ENCODE measurements at places on chromosomes 1 and 21.
A peak's percentile ranks its signal among the peaks of the same experiment; 100 is the strongest.

DNA sequence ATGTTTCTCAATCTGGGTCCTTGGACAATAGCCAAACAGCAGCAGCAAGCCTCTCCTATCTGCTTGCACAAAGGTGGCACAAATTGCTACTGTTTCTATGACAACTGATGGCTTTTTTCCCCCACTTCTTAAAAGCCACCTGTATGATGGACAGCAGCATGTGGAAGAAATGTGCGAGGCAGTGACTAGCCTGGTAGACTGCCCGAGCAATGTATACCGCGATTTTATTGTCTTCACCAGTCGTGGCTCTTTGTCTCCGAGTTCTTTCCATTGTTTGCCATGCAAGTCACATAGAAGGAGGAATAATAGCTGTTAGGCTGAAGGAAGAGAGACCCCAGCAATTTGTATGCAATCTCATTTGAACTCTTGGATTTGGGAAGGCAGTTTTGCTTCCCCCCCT lies 79.4 kb downstream of the S1PR1 start:
- no peak for DNase-seq

- DNase-seq = no peak
Observed at GRCh38 chr1:212514782-212515181, 82.1 kb downstream of the NENF start.

GRCh38 chr21:42041711-42042110 lies 29.4 kb upstream of the UMODL1 start:
- DNase-seq = no peak

GRCh38 chr21:22536509-22536908 lies 1538.3 kb downstream of the NCAM2 start:
- no peak for DNase-seq

DNA sequence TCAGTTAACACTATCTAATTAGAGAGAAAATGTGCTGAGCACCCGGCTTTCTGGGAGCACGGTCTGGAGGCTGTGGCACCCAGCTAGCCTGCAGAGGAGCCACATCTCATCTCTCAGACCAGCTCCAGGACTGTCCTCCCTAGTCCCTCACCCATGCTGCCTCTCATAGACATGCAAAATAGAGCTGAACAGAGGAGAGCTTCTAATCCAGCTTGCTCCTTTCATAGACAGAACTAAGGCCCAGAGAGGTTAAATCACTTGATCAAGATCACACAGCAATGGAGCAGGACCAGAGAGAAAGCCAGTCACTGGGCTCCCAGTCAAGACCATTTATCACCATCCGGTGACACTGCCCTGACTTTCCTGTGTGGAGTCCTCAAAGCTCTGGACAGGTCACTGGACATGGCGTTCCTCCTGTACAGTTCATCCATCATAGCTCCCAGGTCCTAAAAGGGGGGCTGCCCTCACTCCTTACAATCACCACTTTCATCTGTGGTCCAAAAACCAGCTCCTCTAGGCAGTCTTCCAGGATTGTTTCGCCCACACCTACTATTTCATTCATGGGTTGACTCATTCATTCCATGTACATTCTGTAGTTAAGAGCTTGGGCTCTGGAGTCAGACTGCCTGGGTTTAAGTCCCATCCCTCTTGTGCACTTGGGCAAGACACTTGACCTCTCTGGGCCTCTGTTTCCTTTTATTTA lies 8.8 kb upstream of the CAMK2N1 start:
- DNase-seq = no peak

GRCh38 chr1:214351551-214352277 lies 70.8 kb downstream of the SMYD2 start:
- no peak for DNase-seq

DNA sequence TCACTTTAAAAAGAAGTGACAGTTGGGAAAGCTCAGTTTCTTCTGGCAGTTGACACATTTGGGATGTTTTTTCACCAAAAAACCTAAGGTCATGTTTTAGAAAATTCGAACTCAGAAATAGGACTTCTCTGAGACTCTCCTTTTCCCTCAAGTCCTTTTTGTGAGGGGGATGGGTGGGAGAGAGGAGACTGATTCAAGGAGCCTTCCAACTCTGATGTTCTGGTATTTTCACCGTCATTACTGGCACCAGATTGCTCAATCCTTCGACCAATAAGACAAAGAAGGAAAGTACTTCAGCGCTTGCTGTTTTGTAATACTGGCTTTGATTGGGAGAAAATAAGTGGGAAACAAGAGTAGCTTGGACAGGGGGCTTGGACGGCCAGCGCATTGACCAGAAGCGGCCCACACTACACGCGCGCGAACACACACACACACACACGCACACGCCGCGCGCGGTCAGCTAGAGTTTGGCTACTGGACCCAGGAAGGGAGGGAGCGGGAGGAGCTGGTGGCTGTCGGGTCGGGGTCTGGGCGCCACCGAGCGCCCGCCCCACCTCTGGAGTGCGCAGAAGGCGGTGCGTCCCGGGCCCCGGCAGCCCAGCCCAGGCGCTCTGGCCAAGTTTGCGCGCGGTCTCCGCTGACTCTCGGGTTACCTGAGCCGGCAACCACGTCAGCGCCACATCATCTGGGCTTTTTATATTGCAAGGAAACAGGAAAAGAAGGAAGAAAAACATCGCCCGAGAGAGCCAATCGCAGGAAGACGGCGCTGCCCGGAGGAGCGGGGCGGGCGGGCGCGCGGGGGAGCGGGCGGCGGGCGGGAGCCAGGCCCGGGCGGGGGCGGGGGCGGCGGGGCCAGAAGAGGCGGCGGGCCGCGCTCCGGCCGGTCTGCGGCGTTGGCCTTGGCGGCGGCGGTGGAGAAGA lies at the start of gene KCNK1:
Gene KCNK1 (plus strand): TSS at position 855 of the 921 bp plus-strand sequence. CDS start 66 bp downstream, at position 921.
- peak; percentile 77 for DNase-seq

DNA sequence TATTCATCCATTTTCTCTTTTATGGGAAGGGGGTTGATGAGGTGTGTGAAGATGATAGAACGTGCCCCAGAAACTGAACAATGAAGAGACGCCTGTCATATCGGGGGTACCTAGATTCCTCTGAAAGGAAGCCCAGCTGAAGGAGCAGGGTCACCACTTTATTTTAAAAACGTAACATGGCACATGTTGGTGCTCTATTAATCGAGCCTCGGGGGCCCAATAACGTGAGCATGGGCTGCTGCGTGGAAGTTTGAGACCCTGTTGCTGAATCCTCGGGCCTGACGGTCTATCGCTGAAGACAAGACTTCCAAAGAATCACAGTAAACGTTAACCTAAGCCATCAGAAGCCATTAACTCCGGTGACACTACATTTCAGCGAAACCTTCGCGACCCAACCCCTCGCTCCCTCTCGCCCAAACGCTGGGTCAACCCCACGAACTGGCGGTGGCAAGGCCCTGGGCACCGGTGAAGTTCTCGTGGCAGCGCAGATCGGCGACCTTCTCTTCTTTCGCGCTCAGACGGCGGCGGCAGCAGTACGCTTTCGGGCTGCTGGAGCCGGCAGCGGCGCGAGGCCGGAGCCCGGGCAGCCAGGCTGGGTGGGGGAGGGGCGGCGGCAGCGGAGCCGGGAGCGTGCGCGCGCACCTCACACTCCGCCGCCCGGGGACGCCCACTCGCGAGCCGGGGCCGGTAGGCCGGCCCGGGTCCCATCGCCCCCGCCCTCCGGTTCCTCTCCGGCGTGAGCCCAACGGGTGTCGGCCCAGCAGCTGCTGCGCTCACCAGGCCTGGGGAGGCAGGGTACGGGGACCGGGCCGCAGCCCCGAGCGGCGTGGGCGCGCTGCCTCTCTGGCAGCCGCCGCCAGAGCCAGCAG lies 838 bp upstream of the MAN1A2 start:
- peak; percentile 90 for DNase-seq

GRCh38 chr1:16087733-16088132 lies 14.3 kb upstream of the FAM131C start:
- no peak for DNase-seq

DNA sequence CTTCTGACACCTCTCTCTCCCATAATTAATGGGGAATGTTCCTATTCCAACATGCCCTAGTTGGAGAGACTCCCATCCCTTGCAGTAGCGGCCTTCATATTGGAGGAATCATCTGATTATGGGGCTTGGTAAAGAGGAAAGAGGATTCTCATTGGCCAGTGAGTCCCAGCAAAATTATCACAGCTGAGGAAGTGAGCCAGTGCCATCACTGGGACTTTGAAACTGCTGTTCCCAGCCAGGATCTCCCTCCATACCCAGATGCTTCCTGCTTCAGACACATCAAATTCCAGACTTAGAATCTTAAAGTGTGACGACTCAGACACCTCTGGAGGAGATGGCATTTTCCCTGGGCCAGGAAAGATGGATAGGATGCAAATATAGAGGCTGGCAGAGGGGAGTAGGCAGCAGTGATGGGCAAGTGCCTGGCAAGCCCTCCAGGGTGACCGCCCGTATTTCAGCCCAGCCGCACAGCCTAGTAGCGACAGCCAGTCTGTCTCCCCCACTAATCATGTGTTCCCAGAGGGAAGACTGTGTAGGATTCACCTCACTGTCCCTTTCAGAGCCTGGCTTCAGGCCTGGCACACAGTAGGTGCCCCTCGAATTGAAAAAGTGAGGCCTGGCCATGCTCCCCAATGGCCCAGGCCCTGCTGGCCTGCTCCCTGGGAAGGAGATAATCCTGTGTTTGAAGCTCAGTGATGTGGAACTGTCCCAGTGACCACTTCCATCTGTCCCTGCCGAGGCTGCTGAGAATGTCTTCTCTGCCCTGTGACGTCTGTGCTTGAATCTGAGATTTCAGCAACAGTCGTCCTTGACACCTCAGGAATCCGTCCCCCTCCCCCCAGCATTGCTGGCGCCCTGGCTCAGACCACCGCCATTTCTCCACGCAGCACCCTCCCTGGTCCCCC lies 41.2 kb upstream of the MAGOH start:
- no peak for DNase-seq

DNA sequence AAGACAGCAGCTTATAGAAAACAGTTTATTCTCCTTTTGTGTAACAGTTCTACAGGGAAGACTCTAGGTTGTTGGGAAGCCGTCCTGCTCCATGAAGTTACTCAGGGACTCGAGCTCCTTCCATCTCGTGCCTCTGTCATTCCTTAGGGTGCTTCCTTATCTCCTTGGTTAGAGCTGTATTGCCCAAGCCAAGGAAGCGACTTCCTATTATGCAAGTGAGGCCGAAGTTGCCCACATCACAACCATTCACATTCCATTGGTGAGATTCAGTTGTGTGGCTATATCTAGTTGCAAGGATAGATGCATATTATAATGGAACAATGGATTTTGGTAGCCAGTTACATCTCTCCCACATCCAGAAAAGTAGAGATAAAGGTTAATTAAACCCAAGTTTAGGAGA lies 9.0 kb downstream of the GSTM5 start:
- no peak for DNase-seq

DNA sequence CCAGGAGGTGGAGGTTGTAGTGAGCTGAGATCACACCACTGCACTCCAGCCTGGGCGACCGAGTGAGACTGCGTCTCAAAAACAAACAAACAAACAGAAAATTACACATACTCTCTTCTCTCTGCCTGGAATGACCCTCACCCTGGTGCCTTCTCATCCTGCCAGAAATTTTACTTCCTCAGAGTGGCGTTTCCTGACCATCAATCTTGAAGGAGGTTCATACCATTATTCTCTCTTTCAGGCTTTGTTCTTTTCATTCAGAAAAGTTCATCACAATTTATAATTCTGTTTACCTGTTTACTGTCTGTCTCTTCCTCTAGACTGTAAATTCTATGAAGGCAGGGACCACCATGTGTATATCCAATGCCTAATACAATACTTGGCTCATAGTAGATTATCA lies 79.3 kb downstream of the RPS6KA1 start:
- DNase-seq = no peak

DNA sequence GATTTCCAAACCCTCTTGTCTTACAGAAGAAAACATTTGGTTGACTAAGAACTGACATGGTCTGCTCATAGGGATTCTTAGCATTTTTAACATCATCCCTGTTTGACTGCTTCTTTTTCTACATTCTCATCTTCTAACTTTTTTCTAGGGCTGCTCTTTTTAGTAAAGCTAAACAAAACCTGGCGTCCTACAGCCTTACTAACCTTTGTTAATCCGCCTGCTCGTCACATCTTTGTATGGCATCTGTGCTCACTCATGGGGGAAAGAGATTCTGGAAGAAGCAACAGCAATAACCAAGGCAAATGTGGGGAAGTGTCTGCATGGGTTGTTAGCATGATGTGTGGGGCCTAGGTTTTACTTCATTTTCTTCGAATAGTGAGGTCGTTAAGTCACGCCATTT lies 92.0 kb downstream of the KIF1B start:
- no peak for DNase-seq

GRCh38 chr1:18723206-18723605 lies 92.6 kb downstream of the PAX7 start:
- no peak for DNase-seq

DNA sequence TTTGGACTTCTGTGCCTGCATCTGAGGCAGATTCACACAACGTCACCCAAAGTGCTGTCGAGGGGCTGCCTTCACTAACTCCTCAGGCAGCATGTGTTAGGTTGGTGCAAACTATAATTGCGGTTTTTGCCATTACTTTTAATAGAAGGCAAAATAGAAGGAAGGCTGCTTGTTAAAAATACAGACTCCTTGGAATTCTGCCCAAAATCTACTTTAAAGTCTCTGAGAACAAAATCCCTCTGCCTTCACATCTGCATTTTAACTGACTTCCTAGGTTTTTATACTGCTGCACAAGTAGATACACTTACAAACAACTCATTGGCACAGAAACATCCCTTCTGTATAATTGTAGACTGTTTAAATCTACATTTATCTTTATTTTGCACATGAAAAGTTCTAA lies 41.3 kb upstream of the SLC19A2 start:
- DNase-seq = no peak

DNA sequence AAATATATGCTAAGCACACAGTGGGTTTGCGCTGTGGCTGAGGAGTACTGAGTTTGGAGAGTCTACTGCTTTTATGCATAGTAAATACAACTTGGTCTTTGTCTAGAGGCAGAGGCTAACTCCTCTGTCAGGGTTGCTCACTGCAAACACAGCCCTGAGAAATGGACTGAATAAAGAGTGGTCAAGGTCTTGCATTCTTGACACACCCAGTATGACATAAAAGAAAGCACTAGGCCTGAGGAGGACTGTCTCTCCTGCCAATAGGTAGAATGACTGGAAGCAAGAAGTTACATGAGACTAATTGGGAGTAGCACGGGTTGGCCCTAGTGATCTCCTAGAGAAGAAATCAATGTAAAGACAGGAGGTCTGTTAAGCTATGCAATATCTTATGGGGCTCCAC lies 367.2 kb upstream of the B3GALT2 start:
- DNase-seq = no peak

GRCh38 chr1:85290826-85291225 lies 14.4 kb upstream of the BCL10 start:
- no peak for DNase-seq

DNA sequence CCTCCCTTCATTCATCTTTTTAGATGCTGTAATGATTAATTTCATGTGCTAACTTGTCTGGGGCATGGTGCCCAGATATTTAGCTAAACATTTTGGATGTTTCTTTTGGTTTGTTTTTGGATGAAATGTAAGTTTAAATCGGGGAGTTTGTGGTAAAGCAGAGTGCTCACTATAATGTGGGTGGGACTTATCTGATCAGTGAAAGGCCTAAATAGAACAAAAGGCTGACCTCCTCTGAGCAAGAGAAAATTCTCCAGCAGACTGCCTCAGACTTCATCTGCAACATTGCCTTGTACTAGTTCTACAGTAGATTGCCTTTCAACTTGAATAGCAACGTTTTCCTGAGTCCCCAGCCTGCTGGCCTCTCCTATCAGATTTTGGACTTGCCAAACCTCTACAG lies 183.6 kb downstream of the S1PR1 start:
- DNase-seq = no peak
